ENCODE measurements at places on chromosomes 3 and 15.
A peak's percentile ranks its signal among the peaks of the same experiment; 100 is the strongest.

DNA sequence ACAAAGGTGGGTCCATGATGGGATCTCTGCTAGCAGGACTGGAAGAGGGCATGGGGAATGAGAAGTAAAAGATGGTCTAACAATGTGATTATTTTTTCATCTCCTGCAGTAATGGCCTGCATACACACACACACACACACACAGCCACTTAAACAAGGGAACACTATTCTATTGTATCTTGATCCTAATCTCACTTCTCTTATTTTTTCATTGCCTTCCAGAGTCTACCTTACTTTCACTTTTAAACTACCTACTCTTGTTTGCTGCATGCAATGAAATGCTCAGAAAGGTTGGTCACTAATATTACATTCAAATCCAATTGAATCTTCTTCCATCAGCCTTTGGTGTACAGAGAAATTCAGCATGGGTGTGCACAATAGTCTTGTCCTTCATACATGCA lies 853.8 kb downstream of the IGSF11 start:
- no peak for DNase-seq

DNA sequence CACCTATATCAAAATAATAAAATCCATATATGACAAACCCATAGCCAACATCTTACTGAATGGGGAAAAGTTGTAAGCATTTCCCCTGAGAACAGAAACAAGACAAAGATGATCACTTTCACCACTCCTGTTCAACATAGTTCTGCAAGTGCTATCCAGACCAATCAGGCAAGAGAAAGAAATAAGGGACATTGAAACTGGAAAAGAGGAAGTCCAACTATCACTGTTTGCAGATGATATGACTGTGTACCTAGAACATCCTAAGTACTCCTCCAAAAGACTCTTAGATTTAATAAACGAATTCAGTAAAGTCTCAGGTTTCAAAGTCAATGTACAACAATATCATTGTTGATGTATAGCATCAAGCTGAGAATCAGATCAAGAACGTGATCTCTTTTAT lies 35.6 kb upstream of the FGF7 start:
- DNase-seq, result no peak

DNA sequence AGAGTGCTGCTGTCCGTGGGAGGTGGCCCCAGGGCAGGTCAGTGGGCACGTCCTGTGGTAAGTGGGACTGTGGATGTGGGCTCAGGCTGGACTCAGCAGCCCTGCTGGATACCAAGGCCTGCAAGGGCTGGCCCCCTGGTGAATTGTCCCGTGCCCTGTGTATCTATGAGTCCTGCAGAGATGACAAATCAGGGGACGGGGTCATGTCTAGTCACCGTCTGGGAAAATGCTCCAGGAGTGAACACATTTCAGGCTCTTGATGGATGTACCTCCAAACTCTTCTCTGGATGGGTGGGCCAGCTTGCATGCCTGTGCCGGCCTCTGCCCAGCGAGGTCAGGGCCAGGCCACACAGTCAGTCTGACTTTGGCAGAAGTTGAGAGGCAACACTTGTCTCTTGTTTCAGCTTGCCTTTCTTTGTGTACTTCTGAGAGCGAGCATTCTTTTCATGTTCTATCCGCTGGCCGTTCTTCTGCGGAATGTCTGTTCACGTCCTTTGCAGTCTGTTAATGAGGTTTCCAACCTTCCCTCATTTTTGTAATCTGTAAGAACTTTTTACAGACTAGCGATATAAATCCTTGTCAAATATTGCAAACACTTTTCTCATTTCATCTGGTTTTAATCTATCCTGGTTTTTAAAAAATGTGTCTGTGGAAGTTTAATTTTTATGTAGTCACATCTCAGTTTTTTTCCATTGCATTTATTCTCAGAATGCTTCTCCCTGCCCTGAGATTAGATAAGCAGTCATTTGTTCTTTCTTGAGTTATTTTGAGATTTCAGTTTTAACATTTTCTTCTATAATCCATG lies 11.4 kb upstream of the STAB1 start:
- no peak for DNase-seq

GRCh38 chr15:25862071-25862471 lies 1.1 kb downstream of the ATP10A start:
- no peak for DNase-seq

DNA sequence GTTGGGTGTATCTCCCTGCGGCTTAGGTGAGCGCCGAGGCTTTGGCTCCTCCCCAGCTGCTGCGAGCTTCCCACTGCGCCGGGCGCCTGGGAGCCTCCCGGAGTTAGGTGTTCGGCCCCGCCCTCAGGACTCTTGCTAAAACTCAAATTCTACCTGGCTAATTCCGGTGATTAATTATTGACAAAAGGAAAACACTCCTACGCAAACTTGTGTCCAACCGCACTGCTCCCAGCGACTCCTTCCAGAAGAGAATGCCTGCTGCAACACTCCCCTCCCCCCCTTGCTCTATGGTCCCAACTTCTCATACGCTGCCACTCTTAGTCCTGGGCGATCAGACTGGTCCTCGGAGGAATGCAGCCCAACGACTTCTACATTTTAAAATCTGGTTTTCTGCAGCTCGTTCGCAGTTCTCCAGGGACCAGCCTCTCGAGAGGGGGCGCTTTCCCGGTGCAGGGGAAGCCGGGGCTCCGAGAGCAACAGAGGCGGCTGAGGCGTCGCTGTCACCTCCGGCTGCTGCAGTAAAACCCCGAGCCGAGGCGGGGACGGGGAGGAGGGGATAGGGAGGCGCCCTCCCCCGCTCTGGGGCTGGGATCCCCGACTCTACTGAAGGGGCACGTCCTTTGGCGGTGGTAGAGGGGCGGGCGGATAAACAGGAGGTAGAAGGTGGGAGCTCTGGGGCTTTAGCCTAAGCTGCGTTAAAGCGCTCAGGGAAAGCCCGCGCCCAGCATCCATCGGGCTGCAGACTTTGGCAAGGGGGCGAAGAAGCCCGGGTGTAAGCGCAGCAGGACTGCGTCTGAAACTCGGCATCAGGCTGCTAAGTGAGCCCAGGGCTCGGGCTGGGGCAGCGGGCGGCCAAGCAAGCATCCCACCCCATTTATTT lies at the start of gene SPTSSB:
TSS of gene SPTSSB (minus strand) at position 77 of the 880 bp plus-strand sequence. CDS start 25,194 bp downstream, outside the sequence.
- DNase-seq, result peak; percentile 13
